ENCODE measurements at places on chromosomes 1 and 21.

GRCh38 chr1:21307210-21307609 is 16.9 kb upstream of the ECE1 start:
- DNase-seq = no peak

- DNase-seq = no peak
Measured at GRCh38 chr1:69195136-69195535, 372.6 kb upstream of the LRRC7 start.

- no peak for DNase-seq
Measured at GRCh38 chr1:194076646-194077045, 890.2 kb upstream of the B3GALT2 start.

DNA sequence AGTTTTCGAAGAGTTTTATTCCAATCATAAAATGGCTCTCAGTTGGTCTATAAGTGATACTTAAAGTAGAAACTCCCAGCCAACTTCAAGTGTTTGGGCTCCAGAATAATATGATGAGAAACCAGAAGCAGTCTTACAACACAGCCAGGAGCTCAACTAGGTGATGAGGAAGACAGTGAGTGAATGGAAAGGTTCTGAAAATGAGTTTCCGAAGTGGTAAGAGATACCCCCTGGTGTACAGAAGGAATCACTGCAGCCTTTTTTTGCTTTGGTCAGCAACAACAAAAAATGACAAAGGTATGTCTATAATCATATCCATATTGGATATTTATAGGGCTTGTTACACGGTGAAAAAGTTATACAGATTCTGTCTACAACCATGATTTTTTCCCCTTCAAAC is 16.5 kb downstream of the KRTAP19-1 start:
- no peak for DNase-seq

- no peak for DNase-seq
Measured at GRCh38 chr1:87325982-87326738, 2.5 kb upstream of the LMO4 start.

DNA sequence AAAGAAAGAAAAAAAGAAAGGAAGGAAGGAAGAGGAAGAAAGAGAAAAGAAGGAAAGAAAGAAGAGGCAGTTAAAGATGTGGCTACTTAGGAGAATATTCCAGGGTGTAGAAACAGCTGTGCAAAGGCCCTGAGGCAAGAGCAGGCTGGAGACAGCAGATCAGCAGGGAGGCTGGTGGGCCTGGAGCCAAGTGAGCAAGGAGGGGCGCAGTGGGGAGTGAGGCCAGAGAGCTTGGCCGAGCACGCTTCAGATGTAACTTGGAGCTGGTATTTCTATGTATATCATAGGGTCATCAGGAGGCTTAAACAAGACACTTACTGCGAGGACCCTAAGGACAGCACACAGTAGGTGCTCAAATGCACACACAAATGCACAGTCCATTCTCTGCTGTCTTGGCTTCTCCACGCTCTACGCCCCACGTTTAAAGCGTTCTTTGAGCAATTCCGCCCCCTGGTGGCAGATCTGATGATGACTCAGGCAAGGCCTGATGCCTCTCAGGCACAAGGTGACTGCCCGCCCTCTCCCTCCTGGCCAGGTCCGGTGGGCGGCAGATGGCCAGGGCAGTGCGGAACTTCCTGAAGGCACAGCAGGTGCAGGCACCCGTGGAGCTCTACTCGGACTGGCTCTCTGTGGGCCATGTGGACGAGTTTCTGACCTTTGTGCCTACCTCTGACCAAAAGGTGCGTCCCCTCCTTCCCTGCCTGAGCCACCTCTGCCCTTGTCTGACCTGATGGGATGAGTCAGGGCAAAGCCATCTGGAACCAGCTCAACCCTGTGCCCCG is 11.9 kb upstream of the PADI3 start:
- DNase-seq = no peak

DNA sequence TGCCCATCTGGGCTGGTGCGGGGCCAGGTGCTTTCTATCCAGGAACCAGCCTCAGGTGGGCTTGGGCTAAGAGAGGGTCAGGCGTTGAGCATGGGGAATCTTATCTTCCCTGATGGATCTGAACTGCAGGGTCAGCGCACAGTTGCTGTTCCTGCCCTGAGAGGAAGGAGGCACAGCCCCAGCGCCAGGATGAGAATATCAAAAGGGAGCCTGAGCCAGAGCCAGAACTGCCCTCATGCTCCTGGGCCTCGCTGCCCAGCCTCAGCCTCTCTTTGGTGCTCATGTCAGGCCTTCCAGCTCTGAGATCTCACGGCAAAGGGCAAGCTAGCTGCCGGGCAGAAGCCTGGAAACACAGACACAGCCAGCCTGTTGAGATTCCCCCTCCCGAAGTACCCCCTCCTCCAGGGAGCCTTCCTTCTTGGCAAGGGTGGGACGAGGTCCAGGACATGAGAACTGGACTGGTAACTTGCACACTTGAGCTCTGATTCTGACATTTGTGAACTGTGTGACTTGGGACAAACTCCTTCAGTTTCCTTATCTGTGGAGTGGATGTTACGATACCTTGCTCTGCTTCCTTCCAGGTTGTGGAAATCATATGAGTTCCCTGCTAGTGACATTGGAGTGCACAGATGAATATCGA is 1.2 kb upstream of the LAD1 start:
- DNase-seq = no peak

GRCh38 chr1:165356876-165357275 is 361 bp upstream of the LMX1A start:
- DNase-seq = no peak

GRCh38 chr1:23167353-23168078 is 1.1 kb downstream of the LUZP1 start:
- no peak for DNase-seq

GRCh38 chr1:25198663-25199252 is 33.5 kb downstream of the SYF2 start:
- DNase-seq = no peak

DNA sequence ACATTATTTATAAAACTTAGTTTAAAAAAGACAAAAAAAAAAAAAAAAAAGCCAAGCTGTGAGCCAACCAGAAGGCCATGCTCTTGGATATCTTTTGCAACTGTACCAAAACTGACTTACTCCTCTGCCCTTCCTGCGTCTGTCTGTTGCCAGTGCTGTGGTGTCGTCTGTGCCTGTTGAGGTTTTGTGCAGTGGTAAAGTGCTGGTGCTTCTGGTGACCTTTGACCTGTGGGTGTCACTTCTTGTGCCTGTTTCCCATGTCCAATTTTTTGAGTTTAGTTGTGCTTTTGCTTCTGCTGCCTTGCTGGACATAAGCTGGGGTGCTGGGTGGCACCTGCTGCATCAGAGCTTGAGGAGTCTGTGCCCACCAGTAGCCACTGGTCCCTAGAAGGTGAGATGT is 41.4 kb downstream of the RNF187 start:
- DNase-seq = no peak

- peak; percentile 34 for DNase-seq
Measured at GRCh38 chr1:40039245-40039756, 1.2 kb upstream of the CAP1 start.

- DNase-seq = no peak
Measured at GRCh38 chr1:56081736-56082135, 497.6 kb downstream of the PLPP3 start.

DNA sequence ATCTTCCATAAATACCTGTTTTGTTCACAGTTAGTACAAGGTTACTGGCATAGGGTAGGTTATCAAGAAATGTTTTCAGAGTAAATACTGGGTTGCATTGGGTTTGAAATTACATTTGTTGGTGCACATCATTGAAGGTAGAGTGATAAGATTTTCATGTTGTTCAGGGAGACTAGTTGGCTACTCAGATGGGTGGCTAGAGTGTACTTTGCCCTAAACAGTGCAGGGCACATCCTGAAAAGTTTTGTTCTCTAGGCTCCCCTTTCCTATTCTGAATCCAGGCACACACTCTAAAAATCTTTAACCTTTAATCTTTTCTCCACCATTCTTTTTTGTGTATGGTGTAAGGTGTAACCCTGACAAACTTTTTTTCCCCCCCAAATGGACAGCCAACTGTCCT is 18.0 kb downstream of the POU2F1 start:
- DNase-seq = no peak

- no peak for DNase-seq
Measured at GRCh38 chr1:53559391-53559815, 100.2 kb downstream of the DMRTB1 start.

DNA sequence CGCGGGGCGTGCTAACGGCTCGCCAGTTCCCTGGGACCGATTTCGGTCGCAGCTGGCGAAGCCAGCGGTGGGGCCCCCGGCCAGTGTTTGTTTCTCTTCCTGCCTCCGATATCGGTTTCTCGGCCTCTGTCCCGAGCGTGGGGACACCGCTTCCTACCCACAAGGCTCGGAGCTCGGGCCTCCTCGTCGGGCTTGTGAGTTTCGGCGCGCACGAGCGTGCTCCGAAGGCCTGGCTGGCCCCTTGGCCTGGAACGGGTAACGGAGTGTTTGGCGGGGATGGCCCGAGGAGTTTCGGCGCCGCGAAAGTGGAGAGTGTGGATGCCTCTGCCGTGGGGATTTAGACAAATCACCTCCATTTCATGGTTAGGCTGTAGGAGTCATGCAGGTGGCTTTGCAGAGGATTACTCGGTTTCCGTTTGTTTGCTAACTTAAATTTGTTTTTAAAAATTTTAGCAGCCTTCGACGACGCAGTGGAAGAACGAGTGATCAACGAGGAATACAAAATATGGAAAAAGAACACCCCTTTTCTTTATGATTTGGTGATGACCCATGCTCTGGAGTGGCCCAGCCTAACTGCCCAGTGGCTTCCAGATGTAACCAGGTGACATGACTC is 559 bp downstream of the RBBP4 start:
- no peak for DNase-seq

- no peak for DNase-seq
Measured at GRCh38 chr1:11761285-11761684, 708 bp upstream of the C1orf167 start.

GRCh38 chr1:46520063-46520911 is 30.7 kb downstream of the DMBX1 start:
- DNase-seq = no peak

GRCh38 chr1:3504151-3504821 is 49.8 kb downstream of the ARHGEF16 start:
- no peak for DNase-seq

DNA sequence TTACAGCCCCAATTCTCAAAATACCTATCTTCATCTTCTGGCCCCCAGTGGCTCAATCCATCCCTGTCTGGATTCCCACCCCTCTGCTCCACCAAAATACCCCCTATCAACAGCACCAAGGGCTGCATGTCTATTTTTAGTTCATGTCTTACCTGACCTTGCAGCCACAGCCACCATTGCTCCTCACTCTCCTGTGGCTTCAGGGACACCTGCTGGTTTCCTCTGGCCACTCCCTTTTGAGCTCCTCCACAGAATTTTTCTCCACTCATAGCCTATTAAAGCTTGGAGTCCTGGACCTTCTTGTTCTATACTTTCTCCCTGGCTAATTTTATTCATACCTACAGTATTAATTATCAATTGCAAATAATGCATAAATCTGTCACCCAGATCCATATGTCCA is 125.3 kb upstream of the NGF start:
- DNase-seq = no peak

GRCh38 chr1:78472851-78473496 is 17.8 kb upstream of the PTGFR start:
- no peak for DNase-seq

GRCh38 chr1:224059897-224060427 is 53.9 kb upstream of the FBXO28 start:
- no peak for DNase-seq

- no peak for DNase-seq
Measured at GRCh38 chr1:212607206-212607912, 1.2 kb upstream of the ATF3 start.

DNA sequence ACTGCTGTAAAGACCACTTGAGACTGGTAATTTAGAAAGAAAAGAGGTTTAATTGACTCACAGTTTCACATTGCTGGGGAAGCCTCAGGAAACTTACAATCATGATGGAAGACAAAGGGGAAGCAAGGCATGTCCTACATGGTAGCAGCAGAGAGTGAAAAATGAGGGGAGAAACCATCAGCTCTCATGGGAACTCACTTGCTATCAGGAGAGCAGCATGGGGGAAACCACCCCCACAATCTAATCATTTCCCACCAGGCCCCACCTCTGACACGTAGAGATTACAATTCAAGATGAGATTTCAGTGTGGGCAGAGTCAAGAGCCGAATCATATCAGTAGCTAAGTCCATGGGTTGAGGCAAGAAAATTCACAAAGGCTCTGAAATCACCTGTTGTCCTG is 23.8 kb upstream of the LYPD8 start:
- DNase-seq = no peak

DNA sequence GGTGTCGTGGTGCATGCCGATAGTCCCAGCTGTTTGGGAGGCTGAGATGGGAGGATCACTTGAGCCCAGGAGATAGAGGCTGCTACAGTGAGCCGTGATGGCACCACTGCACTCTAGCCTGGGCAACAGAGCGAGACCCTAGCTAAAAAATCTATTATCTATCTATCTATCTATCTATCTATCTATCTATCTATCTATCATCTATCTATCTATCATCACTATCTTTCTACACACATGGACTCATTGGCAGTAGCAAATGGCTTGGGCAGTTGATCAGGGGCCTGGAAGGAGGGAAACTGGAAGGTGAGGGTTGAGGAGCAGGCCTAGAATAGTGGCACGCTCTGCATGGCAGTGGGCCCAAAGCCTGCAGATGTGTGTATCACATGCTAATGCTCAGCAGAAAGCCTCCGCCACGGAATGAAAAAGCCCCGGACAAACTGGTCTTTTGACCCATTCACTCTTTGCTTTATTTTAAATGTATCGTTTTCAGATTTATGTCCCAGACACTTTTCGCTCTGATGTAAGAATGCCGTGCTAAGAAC is 7.3 kb upstream of the HUNK start:
- DNase-seq = no peak

DNA sequence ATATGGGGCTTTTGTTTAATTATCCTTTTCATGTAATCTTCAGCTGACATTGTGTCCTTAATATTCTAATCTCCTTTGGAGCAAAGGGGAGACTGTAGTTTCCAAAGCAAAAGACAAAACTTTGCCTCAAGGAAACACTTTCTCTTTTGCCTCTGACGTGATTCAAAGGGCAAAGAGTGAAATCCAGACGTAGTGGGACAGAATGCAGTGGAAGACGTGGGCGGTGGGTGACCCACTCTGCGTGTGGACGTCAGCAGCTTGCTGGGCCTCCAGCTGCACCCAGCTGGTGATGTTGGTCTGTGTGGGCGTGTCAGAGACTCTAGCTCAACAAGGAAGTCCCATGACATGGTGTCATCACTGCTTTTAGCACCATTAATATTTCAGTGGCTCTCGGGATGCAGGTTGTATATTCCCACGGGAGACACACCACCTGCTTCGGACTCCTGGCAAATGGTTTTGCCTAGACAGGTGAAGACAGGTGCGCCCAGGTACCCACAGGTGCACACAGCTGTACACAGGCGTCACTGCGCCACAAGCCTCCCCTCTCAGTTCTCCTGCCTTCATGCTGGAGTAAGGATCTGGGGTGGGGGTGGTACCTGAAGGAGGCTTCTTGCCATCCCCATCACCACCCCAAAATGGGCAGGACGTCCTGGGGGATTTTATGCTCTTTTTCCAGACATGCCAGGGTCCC is 292.1 kb upstream of the VAMP3 start:
- DNase-seq = no peak

DNA sequence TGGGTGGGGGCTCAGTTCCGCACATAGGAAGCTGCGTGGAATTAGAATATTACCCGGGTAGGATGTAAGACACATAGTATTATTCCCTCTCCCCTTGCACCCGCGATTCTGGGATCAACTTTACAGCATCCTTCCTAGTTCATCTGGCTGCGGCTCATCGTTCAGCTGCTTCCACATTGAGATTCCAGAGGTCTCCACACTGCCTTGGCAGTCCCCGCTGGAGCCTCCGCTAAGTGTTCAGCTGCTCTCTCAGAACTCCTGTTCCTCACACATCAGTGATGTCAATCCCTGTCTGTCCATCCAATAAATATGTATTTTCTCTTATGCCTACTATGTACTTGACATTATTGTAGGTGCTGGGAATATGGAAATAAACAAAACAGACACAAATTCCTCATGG is 135.6 kb upstream of the SYT6 start:
- no peak for DNase-seq
